ENCODE measurements at places on chromosomes 2 and 18.

GRCh38 chr2:215032153-215032552 is 106.3 kb downstream of the ABCA12 start:
- DNase-seq, result no peak

- no peak for DNase-seq
Measured at GRCh38 chr18:66156946-66157687, 406.3 kb downstream of the CDH7 start.

DNA sequence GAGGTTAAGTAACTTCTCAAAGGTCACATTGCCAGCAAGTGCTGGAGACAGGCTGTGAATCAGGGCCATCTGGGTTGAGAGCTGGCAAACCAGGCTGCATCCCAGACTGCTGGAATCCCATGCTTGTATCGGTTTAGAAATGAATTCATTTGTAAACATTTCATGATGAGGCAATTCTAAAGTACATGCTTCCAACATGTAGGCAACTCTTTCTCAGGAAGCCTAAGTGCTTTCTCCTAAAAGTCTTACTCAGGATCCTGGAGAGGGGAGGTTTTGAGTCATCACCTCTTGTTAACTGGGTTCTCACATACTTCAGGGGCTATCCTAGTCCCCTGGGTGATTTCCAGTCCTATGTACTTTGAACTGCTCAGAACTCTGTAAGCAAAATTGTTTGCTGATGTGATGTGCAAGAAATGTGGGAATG is 416.5 kb downstream of the MEIS1 start:
- DNase-seq, result no peak

DNA sequence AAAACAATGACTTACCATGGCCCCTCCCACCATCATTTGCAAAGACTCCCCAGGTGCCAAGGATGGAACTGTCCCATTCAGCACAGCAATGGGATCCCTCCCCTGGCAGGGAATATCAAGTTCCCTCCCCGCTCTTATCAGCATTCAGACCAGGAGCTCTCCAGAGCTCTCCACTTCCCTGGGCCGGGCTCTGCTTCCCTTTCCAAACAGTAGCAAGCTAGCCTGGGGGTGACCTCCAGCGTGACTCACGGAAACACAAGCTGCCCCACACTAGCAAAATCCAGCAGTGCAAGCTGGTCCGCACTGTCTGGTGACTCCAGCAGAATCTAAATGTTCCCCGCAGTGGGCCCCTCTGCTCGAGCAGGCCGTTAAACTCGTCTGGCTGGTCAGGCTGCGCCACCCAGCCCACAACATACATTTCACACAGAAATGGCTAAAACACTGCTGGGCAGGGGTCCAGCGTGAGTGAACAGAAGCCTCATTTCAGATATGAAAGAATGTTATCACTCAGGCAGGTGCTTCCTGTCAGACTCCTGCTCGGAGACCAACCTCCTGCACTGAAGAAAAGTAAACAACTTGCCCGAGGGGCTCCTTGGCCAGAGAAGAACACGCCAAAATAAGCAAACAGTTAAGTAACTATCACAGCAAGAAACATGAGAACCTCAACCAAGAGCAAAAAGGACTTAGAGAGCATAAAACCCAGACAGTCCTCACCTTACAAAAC is 33.9 kb downstream of the STAT1 start:
- DNase-seq, result no peak

- no peak for DNase-seq
Measured at GRCh38 chr2:113282747-113283533, 4.2 kb upstream of the PAX8 start.

Data from activated T-cell treated with anti-CD3 and anti-CD28 coated beads for 24 hours (primary cell).